ENCODE measurements at places on chromosomes 5 and 9.
A peak's percentile ranks its signal among the peaks of the same experiment; 100 is the strongest.

DNA sequence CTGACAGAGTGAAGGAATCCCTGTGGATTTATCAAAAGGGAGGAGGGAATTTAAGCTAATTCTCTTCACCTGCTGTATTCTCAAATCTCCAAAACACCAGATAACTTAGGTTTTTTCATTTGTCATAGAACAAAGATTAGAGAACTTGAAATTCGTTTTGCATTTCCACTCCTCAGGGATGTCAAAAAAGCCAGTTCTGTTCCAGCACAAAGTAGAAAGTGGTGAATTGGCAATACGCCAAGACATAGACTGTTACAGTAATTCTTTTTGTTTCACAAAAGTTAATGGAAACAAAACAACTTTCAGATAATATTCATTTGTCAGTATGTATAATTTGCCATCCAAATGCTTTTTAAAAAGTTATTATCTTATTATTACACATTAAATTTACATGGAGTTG is 15.0 kb downstream of the S1PR3 start:
- no peak for DNase-seq

GRCh38 chr5:173703466-173703865 is 87.0 kb upstream of the BOD1 start:
- no peak for DNase-seq

GRCh38 chr5:116153687-116154174 is 68.9 kb downstream of the COMMD10 start:
- no peak for DNase-seq

DNA sequence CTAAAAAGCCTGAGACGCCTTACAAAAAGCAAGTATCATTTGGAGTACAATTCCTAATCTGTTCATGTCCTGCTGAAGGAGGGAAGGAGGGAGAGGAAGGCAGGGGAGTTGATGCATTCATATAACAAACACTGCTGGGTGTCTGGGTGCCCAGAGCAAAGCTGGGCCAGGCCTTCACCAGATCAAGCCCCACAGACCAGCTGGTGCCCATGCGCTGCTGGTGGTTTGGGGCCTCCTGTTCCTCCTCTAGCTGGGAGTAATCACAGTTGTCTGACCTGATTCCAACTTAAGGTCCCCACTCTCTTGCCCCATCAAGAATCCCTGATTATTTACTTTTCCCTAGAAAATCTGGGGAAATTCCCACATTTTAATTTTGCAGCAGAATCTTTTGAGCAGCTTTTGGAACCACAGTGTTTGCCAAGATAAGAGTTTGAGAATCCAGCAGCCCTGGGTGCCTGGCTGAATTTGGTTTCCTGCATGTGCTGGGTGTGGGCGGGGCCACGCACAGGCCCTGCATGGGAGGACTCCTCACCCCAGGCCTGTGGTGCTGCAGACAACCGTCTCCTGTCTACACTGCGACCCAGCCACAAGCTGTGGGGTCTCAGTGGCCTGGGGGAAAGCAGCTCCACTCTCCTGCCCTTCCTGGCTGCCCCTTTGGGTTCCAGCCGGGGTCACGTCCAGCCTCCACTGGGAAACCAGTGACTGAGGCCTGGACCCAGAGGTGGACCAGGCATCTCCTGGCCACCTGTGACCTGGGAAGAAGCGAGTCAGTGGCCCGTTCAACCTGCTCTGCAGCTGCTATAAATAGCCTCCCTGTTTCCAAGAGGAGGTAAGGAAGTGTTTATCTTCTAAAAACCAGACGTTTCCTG is 47.5 kb downstream of the NEURL1B start:
- DNase-seq = peak; percentile 11

DNA sequence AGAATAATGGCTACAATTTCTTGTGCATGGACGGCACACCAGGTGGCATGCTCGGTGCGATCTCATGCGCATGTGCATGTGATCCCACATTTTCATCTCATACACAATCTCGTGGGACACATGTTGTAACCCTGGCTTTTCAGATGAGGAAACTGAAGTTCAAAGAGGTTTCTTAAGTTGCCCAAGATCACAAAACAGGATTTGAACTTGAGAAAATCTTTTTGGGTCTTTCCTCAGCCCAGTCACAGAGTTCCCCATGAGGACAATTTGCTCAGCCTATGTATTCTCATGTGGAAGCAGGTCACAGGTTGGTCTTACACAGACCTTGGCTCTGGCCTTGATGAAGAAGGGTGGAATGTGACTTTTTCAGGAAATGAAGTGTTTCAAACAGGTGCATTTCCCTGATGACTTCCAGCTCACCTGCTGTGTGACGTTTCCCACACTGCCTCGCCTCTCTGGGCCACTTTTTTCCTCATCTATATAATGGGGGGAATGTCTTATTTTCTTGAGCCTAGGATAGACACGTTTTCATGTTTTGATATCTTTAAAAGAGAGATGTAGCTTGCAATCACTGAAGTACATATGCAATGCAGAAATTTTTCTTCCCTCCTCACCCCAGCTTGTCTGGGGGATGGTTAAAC is 7.1 kb upstream of the ORM1 start:
- DNase-seq = no peak

- DNase-seq = no peak
Observed at GRCh38 chr9:21710548-21711191, 91.8 kb upstream of the MTAP start.

GRCh38 chr5:71533142-71533541 is 54.0 kb upstream of the MCCC2 start:
- DNase-seq = no peak

- DNase-seq = no peak
Observed at GRCh38 chr5:125455041-125455440, 708.6 kb upstream of the ZNF608 start.

DNA sequence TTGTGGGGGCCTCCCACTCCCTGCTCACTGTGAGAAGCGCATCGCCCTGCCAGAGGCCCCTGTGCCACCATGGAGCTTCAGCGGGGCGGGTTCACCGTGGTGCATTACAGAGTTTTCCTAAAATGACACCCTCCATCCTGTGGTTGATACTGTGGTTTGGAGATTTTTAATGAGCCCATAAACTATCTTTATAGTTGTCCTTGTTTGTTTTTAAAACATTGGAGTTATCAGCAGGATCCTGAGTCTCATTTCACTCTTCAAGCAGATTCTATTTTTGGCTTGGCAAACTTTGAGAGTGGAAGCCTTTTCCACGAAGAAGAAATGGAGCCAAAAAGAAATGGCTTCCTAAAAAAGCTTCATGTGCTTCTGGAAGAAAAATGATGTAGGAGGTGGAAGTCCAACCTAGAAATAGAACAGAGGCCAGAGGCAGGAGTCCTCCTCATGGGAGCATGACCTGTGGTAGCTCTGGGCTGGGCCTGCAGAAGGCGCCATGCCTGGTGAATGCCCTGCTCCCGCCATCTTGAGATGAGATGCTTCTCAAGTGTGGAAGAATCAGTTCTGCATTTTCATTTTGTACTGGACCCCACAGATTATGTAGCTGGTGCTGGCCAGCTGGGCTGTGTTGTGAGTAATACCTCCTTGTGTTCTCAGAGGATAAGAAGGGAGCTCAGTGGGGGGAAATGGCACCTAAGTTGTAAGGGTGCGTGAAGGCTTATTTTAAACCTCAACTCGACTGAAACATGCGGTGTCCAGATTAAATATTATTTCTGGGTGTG is 79.0 kb upstream of the RAI14 start:
- DNase-seq = no peak

DNA sequence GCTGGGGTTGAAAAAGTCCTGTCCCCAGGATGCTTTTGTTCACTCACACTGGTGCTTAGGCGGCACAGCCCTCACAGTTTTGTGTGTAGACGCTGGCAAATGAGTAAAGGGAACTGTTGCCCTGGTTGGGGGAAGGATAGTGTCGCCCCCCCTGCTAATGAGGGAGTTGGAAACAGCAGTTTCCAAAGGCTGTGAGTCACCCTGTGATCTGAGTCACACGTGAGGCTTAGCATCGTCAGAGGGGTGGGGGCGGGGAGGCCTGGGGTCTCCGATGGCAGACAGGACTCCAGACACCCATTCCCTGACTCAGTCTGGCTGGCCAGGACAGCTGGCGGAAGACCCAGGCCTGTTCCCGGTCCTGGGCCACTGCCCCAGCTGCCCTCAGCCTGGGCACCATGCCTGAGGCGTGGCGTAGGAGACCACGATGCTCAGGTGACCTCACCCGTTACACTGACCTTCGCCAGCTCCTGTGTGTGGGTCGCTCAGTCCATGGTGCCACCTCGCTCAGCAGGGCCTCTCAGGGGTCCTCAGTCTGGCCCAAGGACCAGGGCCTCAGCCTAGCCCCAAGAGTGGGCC is 2.9 kb downstream of the DNAJB5 start:
- peak; percentile 56 for DNase-seq

GRCh38 chr9:82331079-82331478 is 342.5 kb downstream of the SPATA31D1 start:
- DNase-seq = no peak

GRCh38 chr5:54703565-54704255 is 186.2 kb downstream of the SNX18 start:
- DNase-seq = no peak

- DNase-seq = no peak
Observed at GRCh38 chr5:148063861-148064260, at the start of gene SPINK5. Gene SPINK5 (plus strand): TSS chr5:148063980. CDS start chr5:148064045, 65 bp downstream.

- no peak for DNase-seq
Observed at GRCh38 chr9:123814496-123814895, 115.4 kb downstream of the DENND1A start.

DNA sequence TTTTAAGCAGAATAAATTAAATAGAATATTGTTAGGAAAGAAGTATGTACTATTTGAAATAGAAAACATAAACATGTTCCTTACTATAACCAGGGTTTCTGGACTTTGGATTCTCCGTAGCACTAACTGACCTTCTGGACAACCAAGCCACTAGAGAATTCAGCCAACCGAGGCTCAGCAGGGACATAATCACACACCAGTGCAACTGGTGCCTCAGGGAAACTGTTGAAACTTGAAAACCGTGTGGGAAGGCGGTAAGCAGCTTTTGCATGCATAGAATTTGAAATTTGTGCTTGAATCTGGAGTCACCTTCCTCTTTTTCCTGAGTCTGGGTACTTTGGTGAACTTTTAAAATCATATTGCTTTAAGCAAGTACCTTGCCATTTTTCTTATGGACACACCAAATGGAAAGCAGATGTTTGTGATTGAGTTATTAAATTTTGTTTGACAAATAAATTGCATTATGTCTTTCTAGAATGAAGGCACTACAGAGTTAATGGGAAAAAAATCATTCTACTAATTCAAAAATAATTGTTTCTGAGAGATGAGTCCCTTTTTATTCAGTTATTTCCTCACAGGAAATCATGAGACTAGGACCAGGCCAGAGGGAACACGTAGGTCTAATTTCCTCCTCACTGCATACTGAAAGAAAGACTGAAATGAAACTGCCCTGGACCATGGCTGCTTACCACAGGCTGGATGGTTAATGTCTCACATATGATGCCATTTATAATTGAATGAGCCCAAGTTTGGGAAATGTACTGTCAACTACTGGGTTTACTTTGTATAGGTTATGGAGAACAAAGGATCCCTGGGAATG is 20.6 kb upstream of the SCAMP1 start:
- no peak for DNase-seq

DNA sequence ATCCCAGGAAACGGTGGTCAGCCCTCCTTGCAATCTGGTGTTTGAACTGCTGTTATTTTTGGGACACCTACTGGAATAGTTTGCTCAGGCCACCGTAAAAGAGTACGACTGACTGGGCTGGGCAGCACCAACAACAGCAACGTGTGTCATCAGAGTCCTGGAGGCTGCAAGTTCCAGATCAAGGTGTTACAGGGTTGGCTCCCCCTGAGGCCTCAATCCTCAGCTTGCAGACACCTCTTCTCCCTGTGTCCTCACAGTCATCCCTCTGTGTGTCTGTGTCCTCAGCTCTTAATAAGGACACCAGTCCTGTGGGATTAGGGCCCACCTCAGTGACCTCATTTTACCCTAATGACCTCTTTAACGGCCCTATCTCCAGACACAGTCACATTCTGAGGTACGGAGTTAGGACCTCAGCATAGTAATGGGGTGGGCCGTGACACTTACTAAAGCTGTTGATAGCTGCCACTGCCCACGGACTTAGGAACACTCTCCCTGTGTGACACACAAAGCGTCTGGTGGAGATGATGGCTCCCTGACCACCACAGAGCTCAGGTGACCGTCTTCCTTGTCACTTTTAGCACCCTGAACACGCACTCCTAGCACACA is 16.8 kb downstream of the GLT6D1 start:
- no peak for DNase-seq

DNA sequence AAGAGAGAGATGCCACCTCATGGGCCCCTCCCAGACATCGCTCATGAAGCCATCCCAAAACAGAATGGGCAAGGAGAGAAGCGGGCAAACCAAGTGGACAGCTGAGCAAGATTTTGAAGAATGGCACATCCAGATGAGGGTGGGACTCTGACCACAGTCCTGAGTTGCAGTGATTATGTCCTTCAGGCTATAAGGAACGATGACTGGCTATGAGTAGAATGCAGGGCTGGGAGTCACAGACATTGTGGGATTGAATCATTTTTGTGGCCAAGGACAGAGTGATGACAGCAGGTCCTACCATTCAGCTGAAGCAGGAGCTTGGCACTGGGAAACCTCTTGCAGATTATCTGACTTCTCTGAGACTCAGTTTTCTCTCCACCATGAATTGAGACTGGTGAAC is 245.7 kb upstream of the SLC30A5 start:
- no peak for DNase-seq

DNA sequence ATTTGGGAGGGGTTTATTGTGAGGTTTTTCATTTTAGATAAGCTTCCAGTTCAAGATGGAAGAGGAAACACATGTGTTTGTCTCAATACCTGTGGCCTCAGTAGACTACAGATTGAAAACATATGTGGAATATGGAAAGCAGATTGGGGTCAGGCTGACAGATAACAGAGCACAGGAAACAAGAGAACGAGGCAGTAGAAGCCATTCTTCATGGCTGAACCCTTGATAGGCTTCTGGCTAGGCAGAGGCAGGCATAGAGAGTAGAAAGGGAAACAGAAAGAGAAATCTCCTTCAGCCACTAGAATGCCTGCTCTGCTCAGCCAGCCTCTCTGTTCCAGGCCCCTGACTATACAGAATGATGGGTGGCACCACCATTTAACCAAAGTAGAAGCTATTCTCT is 152.5 kb downstream of the MUSK start:
- DNase-seq = no peak

DNA sequence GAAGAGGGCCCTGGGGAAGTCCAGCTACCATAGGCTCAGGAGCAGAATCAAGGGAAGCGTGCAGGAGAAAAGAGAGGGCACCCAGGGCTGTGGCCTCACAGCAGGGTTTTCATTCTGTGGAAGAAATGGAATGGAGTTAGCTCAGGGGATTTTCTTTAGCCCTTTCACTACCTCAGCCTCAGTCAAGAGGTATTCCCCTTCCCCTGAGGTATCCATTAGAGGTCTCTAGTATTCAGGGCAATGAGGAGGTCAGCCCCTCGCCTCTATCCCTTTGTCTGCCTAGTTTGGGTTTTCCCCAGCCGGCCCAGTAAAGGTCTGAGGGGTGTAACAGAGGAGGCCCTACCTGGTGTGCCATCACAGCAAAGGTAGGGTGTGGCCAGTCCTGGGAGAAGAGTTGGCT is 21.5 kb downstream of the GFRA3 start:
- no peak for DNase-seq

- DNase-seq = no peak
Observed at GRCh38 chr9:73753171-73753570, 601.5 kb downstream of the ANXA1 start.

GRCh38 chr9:103304797-103305196 is 309.7 kb downstream of the CYLC2 start:
- no peak for DNase-seq

Measured in activated CD4-positive, alpha-beta T cell treated with anti-CD3 and anti-CD28 coated beads, Interleukin-2, amount 50 U/mL, for 4 hours (primary cell).